Activated T-helper 17 cell treated with anti-CD3 and anti-CD28 coated beads, Interleukin-2, amount 50 U/mL, for 72 hours (primary cell): ENCODE measurements at places on chromosomes 7 and 10.

DNA sequence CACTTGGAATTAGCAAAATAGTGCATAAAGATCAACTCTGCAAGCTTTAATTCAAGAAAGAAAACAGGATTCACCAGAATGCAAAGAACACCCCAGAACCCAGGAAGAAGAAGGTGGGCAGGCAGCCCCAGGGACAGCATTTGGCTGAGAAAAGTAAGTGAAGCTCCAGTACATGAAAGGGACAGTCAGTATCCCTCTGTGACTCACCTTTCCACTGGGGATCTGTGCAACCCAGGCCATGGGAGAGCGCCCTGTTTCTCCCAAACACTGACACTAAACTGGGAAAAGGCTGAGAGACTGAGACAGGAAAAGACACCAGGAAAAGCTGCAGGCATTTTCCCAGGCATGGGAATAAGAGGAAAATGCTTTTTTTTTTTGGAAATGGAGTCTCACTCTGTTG, 28.2 kb downstream of the SNX13 start:
- peaks cover 10% of the 10 kb centered on the region for H3K36me3 ChIP-seq
- peaks cover 32% of the 10 kb centered on the region for H3K4me1 ChIP-seq
- H3K27ac ChIP-seq: no peak overlapping the region
- no peaks in the 10 kb centered on the region for H3K27me3 ChIP-seq
- H3K4me3 ChIP-seq: no peak overlapping the region
- no peak for ATAC-seq

DNA sequence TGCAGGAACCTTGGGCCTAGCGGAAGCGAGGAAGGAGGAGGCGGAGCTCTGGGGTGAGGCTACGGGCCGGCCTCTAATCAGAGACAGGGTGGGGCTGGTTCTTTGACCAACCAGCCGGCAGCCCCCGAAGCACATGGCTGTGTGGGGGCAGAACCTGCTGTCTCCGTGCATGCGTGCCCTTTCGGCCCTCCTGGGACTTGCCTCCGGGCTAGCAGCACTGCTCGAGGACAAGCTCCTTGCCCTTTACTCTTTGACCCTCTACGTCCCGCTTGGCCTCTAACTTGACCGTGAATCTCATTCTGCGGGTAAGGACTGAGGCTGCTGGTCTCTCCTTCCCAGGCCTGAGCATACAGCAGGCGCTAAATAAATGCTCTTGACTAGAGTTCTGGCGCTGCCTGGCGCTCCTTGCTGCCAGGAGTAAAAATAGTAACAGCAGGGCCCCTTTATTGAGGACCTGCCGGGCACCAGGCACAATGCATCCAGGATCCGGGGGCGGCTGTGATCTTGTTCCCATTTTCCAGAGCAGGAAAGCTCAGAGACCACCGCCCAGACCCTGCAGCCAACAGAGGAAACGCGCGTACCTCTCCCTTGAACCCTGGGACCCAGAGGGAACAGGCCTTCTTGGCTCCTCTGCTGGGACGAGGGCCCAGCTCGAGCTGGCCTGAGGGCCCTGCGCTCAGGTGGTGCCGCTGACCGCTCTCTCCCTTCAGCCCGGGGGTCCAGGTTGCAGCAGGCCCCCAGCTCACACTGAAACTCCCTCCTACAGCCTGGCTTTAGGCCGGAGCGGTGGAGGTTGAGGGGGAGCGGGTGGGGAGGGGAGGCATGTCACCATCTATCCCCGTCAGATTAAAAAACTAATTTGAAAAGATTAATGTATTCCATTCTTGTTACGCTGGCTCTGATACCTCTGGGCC, 2.7 kb upstream of the COMTD1 start:
- H3K27ac ChIP-seq: no peak overlapping the region
- H3K4me3 ChIP-seq: no peak overlapping the region
- peaks cover 6% of the 10 kb centered on the region for H3K4me1 ChIP-seq

DNA sequence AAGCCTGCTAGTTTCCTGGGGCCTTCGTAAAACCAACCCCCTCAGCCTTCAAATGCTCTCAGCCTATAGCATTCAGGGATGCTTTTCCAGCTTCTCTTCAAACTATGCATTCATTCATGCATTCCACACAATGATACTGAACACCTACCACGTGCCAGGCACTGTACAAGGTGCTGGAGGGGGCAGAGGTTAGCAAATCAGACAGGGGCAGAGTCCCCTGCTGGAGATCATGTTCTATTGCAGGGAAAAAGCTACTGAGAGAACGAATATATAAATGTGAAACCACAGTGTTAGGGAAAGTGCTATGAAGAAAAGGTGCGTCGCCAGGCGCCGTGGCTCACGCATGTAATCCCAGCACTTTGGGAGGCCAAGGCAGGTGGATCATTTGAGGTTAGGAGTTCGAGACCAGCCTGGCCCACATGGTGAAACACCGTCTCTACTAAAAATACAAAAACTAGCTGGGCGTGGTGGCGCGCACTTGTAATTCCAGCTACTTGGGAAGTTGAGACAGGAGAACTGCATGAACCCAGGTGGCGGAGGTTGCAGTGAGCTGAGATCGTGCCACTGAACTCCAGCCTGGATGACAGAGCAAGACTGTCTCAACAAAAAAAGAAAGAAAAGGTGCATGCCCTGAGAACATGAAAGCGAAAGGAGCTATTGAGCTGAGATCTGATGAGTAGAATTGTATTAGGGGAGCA, 64.6 kb upstream of the CALN1 start:
- ATAC-seq: no peak
- no peak overlapping the region for H3K27ac ChIP-seq
- H3K4me1 ChIP-seq: no peaks in the 10 kb centered on the region
- no peaks in the 10 kb centered on the region for H3K27me3 ChIP-seq
- H3K4me3 ChIP-seq: no peak overlapping the region

DNA sequence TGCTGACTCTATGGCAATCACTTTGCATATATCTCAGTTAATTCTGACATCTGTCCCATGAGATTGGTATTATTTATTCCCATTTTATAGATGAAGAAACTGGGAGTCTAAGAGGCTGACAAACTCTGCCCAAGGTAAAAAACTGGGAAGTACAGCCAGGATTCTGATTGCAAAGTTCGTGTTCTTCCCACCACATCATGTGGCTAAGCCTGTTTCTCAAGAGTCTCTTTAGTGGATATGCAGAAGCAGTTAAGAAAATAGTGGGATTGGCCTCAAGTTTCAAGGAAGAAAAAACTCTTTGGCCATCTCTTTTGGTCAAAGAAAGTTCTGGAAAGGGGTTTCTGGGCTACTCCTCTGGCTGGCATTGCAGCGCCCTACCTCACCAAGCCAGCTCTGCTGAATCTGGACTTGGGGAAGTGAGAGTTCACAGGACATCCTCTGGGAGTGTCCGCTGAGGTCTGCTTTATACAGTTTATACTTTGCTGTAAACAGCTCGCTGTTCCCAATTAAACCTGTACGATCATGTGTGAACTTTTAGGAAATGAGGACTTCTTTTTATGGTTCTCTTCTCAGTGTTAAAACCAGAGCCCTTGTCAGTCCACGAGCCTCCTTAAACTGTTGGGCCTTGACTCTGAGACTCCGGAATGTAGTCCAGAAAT, 12.2 kb upstream of the BMPR1A start:
- no peaks in the 10 kb centered on the region for H3K36me3 ChIP-seq
- H3K27me3 ChIP-seq: peaks cover 5% of the 10 kb centered on the region
- H3K4me3 ChIP-seq: no peak overlapping the region

DNA sequence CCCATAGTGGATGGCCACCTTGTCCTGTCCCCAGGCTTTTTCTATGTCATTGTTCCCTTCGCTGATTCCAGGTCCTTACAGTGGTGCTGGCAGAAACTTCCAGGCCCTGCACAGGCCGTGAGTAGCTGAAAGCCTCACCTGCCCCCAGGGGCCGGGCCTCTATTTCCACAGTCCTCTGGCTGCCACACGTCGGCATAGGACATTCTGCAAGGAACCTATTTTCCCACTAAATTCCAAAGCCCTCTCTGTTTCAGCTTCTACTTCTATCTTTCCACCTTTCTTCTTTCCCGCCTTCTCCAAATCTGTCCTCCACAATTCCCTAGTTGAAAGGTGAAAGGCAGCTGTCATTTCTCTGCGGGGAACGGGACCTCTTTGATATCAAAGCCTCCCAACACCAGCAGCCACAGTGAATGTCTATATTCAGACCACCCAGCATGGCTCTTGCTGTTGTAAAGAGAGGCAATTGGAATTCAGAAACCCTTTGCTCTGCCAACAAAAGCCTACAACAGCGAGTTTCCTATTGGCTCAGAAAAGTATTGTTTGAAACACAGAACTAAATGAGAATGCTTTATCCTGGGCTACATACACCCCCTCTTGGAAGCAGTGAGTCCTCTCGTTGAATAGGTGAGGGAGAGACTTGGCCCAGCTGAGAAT, 607.7 kb downstream of the GALNT17 start:
- H3K4me3 ChIP-seq: no peak overlapping the region
- no peak for ATAC-seq
- H3K4me1 ChIP-seq: no peaks in the 10 kb centered on the region
- H3K27me3 ChIP-seq: no peaks in the 10 kb centered on the region
- H3K27ac ChIP-seq: no peak overlapping the region
